ENCODE measurements at places on chromosomes 6 and 20. TPM values are rescaled to one million over a fixed set of nuclear protein-coding genes. Genes with fewer than 3 reads are reported as not detected.

FAXC gene
- not detected for total RNA-seq

GNAS-AS1 gene
- total RNA-seq, result 2.5 TPM

CLDN20 gene
- total RNA-seq, result not detected

CD24 gene
- 1.3 TPM for total RNA-seq

SNAP91 gene
- total RNA-seq, result not detected

DNA sequence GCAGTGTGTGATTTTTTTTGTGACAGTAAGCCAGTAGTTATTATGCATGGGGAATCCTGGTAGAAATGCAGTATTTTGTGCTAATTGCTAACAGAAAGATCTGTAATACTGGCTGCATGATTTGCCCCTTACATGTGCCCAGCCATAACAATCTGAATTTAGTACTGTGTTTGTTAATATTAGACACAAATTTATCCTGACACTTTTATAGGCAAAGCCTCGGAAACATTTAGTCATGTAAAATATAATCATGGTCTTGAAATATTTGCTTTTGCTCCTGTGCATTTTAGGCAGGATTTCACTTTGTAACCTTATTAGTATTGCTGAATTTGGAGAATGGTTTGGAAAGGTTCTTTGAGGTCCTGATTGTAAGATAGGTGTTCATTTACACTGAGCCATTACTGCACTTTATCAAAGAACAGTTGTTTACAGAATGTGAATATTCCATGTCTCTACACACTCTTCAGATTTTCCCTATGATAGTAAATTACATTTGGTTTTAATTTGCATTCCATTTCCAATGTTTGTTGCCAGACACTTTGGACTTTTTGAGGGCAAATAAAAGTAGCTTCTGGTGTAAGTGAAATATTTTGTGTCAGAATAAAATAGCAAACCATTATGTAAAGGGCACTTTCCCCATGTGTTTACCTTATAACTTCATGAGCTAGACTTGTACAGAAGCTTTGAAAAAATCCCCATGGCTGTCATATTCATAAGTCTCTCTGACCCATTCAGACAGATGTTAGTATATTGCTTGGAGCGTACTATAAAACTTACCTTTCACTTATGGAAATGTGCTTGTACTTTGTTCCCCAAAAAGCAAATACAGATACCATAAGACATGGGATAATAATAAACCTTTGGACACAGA lies 349.9 kb downstream of the ARHGAP18 start:
- DNase-seq, result no peak

- no peak for DNase-seq
These were observed 35.5 kb downstream of the HLA-F start for GRCh38 chr6:29758761-29759160.

GRCh38 chr6:42293386-42293977 lies 75.8 kb upstream of the MRPS10 start:
- DNase-seq, result no peak

DNA sequence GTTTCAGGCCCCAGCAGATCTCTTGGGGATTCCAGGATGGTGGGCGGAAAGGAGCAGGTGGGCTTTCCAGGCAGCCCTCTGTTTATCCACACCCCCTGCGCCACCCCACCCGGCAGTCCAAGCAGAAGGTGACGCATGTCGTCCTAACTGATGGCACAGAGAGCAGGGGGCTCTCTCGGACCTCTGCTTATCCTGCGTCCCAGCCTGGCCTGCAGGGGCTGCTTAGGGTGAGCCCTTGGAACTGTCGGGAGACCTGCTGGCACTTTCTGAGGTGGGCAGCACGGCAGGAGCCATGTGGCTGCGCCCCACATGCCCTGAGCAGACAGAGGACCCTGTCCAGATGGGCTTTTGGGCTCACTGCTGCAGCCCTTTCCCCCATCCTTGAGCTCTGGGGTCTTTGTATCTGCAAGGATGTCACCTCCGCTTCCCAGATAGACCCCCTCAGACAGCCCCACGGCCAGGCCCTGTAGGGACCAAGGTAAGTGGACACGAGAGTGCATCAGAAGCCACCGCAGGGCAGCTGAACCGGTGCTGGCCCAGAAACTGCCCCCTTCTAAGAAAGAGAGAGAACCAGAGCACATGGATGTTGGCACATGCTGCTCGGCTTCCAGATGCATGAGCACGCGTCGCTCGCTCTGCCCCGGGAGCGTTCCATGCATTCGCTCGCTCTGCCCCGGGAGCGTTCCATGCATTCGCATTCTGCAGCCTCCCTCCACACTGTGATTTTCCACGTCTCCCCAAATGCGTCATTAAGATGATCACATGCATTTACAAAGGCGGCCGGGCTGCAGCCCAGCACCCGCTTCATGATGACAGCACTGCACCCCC lies 246.7 kb downstream of the TAF4 start:
- DNase-seq, result no peak

- DNase-seq, result peak; percentile 31
These were observed 163.1 kb downstream of the LY86 start for GRCh38 chr6:6751619-6752023.

DNA sequence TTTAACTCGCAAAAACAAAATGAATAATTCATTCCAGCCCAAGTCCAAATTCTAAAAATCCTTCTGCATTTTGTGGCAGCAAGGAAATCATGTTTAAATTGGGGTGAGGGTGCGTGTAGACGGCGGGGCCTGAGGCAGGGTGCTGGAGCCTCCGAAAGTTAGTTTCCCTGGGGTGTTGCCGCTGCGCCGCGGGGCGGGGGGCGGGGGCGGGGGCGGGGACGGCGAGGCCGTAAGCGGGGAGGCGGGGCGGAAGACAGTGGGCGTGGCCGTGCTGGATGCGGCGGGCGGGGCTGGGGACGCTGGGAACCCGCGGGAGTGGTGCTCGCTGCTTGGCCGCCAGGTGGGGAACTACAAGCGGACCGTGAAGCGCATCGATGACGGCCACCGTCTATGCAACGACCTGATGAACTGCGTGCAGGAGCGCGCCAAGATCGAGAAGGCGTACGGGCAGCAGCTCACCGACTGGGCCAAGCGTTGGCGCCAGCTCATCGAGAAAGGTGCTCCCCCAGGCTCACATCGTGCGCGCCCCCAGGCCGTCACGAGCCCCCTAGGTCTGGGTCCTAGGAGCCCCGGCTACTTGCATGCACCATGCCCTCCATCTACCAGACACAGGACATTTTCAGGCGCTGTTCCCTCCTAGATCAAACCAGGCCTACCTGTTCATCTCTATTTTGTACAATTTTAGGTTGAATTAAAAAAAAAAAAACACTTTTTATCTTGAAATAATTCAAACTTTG lies 29.0 kb downstream of the SPDEF start:
- DNase-seq, result peak; percentile 98

- no peak for DNase-seq
These were observed 121.3 kb downstream of the STXBP5 start for GRCh38 chr6:147325557-147325956.

- no peak for DNase-seq
These were observed 73.8 kb downstream of the CDK19 start for GRCh38 chr6:110741517-110741916.

Measured in activated T-cell treated with anti-CD3 and anti-CD28 coated beads, Interleukin-2, amount 50 U/mL, for 72 hours (primary cell).